ENCODE measurements at places on chromosomes 6 and 20.

- DNase-seq = no peak
Observed at GRCh38 chr6:13923527-13924145, 1.1 kb upstream of the RNF182 start.

DNA sequence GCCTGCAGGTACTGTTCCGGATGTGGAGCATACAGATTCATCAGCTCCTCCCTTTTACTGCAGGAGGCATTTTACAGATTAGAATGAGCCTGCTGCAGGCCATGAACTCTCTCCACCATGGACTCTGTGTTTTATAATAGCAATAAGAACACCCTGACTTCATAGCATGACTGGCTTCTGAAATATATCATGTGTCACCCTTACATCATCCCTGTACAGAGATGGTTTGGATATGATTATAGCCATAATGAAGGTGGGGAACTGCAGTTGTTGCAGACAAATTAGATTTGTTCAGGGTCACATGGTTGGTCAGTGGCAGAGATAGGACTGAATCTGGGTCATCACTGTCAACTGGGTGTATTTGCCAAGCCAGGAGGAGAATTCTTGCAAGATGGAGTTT lies 100.7 kb downstream of the FOXO3 start:
- DNase-seq = no peak

DNA sequence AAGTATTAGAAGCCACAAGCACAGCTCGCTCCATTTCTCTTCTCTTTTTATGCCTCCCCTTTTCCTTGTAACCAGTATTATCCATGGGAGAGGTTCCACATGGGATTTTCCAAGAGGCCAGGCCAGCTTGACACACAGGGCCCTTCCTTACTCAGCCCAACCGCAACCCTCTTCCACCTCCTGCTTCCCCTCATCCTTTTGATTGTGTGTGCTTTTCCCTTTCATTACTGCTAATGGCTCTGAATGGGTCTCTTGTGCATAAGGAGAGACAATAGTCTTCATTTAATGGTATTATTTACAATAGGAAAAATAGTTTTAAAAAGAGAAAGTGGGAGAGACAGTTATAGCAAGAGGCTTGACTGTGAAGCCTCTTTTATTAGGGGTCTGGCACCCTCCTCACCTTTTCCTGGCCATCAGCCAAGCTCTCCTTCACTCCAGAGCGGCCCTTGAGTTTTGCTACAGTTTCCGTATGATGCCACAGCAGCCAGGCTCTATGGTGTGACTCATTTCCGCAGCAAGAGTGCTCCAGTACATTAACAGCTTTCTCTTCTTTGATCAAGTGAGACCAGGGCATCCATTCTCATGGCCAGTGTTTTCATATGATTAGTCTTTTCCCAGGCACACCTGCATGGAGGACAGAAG lies 579.5 kb downstream of the TFAP2B start:
- no peak for DNase-seq

DNA sequence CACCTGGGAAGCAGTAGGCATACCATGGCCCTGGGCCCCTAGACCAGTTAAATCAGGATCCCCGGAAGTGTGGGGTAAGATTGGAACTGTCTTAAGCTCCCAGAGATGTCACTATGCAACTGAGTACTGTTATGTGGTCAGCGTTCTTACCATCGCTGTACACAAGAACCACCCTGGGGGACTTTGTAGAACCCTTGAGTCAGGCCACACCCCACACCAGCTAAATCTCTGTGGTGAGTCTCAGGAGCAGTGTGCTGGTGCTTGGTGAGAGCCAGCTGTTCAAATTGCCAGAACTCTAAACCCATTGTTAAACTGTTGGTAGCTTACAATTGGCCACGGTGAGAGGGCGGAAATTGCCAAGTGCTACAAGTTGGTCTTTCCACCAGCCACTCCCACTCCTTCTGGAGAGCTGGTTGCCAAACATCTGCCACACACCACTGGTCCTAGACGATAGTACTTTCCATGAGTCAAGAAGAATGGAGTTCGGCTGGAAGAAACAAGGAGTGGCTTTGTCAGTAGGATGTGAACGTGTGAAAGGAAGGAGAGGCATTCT lies 80.5 kb upstream of the SYNDIG1 start:
- DNase-seq = no peak

GRCh38 chr6:37589941-37590340 lies 90.2 kb upstream of the CCDC167 start:
- no peak for DNase-seq

GRCh38 chr6:155444120-155444917 lies 11.3 kb downstream of the NOX3 start:
- DNase-seq = no peak

GRCh38 chr6:105644073-105644489 lies 241.2 kb upstream of the PREP start:
- no peak for DNase-seq

DNA sequence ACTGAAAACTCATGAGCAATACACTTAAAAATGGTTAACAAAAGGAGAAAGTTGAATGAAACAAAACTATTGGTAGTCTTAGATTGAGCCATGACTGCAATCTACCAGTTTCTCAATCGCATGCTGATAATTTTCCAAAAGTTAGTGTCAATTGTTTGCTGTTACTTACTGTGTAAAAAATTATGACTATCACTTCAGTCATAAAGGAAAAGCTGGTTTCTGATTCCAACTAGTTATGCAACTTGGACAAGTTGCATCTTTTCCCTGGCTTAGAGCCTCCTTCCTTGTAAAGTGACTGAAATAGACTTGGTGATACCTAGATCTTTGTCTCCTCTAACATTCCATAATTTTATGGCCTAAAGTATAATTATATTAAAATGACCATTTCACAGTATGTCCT lies 88.3 kb upstream of the PAK5 start:
- DNase-seq = no peak

- DNase-seq = no peak
Observed at GRCh38 chr6:21279619-21280018, 313.9 kb upstream of the SOX4 start.

DNA sequence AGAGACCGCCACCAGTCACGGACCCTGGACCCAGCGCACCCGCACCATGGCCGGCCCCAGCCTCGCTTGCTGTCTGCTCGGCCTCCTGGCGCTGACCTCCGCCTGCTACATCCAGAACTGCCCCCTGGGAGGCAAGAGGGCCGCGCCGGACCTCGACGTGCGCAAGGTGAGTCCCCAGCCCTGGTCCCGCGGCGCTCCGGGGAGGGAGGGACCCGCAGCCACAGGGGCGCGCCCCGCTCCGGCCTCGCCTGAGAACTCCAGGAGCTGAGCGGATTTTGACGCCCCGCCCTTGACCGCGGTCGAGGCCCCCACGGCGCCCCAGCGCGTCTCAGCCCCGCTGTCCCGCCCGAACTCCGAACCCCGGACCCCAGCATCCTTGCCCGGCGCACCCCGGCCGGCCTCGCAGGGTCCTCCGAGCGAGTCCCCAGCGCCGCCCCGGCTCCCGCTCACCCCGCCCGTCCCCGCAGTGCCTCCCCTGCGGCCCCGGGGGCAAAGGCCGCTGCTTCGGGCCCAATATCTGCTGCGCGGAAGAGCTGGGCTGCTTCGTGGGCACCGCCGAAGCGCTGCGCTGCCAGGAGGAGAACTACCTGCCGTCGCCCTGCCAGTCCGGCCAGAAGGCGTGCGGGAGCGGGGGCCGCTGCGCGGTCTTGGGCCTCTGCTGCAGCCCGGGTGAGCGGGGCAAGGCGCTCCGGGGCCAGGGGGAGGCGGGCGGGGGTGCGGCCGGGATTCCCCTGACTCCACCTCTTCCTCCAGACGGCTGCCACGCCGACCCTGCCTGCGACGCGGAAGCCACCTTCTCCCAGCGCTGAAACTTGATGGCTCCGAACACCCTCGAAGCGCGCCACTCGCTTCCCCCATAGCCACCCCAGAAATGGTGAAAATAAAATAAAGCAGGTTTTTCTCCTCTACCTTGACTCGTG lies at the start of gene OXT:
OXT (plus strand) TSS at position 11 of the 920 bp plus-strand sequence; CDS start at position 47, 36 bp downstream.
- DNase-seq = peak; percentile 69

DNA sequence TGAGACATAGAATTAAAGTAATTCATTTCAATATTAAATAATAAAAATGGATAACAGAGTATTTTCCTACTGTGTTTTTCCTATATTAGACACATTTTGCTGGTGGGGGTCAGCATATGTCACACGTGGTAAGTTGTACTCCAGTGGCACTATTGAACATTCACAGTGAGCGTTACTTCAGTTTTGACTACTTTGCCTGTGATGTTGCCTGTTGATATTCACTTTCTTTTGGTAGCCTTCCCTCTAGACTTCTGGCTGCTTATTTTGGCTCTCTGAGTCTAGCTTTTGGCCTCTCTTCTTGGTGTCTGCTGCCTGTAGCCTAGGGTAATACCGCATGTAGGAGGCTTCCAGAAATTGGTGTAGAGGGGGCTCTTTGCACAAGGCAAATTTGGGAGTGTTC lies 64.4 kb upstream of the TFB1M start:
- DNase-seq = no peak

DNA sequence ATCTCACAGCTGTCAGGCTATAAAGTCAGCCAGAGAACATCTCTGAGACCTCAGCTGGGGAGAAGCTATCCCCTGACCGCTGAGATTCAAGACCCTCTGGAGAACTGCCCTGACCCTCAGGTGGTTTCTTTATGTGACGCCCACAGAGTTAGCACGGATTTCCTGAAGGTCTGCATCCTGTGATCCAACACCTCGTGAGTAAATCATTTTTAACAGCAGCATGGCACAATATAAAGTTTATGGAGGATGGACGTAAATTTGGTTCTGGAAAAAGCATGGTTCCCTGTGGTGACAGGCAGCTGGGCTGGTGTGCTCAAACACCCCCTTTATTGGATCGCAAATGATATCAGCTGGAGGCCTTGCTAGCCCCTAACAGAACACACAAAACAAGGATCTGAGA lies 25.3 kb upstream of the TRAF3IP2 start:
- DNase-seq = no peak

DNA sequence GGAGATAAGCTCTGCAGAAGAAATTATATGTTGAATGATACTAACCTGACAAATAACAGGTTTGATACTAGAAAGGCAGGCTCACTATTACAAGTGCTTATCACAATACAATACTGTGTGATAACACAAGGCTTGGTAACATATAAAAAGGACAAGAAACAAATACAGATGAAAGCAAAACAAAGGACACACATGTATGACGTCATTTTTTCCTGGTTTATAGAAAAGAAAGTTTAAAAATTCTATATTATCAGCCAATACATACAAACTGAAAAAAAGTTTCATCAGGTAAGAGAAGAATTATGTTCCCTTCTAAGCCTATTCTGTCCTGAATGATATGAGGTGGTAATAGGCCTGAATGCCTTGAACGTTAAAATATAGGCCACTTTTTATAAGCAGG lies 32.3 kb upstream of the MCM9 start:
- no peak for DNase-seq

GRCh38 chr6:84633771-84634170 lies 130.6 kb downstream of the TBX18 start:
- no peak for DNase-seq
